ENCODE measurements at places on chromosomes 11 and 22.

DNA sequence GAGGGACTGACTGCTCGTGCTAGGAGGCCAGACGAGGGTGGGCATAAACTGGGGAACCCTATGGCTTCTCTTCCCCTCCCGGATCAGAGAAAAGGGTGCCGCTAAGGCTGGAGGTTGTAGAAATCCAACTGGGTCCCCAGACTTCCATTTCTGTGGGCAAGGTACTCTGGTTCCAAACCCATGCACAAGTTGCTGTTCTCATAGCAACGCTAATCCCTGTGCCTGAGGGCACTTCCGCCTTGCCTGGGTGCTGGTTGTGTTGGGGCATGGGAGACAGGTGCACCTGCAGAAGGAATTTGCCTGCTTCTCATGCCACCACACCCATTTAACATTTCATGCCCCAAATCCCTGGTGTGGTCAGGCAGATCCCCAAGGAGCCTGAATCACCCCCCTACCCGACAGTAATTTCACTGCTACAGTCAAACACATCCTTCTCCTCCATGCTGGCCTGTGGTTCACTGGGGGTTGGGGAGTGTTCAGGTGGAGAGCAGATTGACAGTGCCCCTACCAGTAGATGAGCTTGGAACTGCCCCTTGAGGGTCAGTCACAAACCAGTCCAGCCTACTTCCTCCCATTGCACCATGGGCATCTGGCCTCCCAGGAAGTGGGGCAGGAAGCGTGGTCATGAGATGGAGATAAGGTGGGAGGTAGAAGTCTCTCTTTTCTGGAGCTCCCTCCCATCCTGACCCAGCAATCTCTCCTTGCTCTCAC lies 1.2 kb downstream of the C2CD2L start:
- no peak for DNase-seq

- peak; percentile 65 for DNase-seq
Observed at GRCh38 chr11:70755410-70756158, 357.3 kb downstream of the CTTN start.

- no peak for DNase-seq
Observed at GRCh38 chr22:39231197-39231950, 13.4 kb downstream of the PDGFB start.

- peak; percentile 99 for DNase-seq
Observed at GRCh38 chr22:41285820-41286638, at the start of gene RANGAP1. RANGAP1 (minus strand) TSS chr22:41286187; CDS start chr22:41281044, 5,143 bp downstream.

DNA sequence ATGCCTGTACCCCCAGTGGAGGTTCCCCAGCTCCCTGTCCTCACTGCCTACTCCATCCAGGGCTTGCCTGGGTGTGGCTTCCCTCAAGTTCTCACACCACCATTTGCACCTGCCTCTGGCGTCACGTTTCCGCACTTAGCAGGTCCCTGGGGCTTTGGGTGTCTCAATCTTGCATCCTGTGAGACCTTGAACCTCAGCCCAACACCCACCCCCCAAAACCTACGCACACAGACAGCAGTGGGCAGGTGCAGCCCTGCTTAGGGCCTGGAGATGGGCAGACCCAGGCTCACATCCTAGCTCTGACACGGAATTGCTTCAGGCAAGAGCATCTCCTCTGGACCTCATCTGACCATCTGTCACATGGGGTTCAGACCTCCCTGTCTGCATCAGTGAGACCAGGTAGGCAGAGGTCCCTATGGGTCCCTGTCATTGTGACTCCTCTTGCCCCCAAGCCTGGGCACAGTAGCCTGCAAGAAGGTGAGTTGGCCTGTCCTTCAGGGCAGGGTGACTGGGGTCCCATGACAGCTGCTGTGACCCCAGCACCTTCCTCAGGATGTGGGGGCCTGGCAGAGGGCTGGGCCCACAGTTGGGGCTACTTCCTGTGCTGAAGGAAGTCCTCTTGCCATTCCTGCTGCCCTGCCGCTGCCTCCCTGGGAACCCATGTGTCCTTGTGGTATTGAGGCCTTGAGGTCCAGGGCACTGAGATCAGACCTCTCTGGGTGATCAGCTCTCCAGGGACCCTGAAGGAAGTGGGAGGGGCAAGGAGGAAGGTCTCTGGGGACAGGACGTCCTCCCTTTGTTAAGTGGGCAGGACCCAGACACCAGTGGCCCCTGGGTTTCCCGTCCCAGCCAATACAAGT lies 2.0 kb downstream of the SIPA1 start:
- no peak for DNase-seq

DNA sequence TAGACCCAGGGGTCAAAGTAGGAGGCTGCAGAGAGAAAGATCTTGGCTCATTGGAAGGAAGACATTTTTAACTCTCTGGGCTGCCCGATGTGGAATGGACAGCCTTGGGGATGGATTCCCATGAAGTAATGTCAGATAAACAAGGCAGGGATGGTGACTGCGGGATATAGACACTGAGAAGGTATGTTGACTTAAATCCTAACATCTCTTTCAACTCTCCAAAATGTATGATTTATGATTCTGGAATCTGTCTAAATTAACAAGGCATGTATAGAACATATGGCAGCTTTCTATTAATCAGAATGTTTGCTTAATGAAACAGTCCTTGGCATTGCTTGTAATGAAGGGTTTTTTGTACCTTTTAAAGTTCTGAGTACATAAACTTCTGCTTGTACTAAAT lies 56.1 kb upstream of the VSTM5 start:
- DNase-seq, result no peak

- DNase-seq, result no peak
Observed at GRCh38 chr11:128405714-128406662, 181.4 kb downstream of the ETS1 start.

DNA sequence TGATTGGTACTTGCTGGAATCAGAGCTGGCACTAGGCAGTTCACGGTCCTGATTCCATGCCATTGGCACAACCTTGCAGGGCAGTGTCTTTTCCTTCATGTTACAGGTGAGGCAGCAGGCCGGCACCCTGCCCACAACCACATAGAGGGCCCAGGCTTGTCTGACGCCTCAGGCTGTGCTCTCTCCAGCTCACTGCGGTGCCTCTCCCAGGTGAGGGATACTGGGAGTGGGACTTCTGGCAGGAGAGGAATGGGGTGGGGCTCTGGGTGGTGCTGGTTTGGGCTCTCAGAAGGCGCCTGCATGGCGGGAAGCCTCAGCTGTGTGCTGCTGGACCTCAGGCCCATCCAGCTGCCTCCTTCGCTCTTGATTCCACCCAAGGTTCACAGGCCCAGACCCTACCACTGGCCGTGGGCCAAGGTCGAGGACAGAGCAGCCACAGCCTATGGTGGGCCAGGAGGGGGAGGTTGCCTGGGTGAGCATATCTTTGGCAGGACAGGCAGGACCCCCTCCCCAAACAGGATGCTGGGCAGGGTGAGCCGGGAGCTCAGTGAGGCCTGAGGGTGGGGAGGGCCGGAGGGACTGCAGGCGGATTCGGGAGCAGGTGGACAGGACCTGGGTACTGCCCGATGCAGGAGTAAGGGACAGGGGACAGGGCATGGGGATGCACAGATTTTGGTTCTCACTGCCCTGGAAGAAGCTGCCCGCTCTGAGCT lies 7.0 kb upstream of the MPPED1 start:
- DNase-seq, result no peak

DNA sequence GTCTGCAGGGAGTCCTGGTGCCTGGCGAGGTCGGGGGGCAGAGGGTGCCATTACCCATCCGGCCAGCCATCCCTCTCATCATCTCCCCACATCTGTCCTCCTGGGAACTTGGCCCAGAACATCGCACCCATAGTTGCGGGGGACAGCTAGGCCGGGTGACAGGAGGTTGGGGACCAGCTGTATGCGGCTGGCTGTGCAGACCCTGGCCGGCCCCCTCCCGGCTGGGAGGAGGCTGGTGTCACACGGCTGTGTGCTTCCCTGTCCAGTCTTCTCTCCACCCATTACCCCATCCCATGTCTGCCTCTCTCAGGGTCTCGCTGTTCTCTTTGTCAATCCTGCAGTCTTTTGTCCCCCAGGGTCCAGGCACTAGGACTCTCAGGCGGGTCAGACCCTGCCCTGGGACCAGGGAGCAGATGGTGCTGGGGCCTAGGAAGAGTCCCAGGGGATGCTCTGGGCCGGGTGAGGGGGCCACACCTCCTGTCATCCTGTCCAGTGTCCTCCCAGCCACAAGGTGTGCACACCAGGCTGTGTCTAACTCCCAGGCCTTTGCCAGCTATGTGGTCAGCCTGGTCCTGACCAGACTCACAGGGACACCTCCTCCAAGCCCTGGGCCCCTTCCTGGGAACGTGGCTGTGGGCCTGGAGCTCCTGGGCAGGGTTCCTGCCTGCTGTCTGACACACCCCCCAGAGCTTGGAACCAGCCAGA lies 6.4 kb upstream of the TBX1 start:
- no peak for DNase-seq

DNA sequence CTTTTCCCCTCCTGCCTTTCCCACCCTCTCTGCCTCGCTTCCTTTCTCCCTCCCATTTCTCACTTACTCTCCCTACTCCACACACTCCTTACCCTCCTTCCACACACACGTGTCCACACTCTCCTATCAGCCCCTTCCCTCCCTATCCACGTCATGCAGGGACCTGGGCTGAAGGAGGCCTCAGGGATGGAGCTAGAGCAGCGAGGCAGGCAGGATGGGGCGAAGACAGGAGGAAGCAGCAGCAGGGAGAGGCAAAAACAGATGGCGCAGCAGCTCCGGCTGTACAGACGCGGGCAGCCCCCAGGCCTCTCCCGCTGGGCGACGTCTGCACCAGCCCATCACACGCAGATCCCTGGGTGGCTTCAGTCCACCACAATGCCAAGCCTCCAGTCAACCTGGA lies 97.9 kb downstream of the SPATA19 start:
- DNase-seq, result peak; percentile 46

DNA sequence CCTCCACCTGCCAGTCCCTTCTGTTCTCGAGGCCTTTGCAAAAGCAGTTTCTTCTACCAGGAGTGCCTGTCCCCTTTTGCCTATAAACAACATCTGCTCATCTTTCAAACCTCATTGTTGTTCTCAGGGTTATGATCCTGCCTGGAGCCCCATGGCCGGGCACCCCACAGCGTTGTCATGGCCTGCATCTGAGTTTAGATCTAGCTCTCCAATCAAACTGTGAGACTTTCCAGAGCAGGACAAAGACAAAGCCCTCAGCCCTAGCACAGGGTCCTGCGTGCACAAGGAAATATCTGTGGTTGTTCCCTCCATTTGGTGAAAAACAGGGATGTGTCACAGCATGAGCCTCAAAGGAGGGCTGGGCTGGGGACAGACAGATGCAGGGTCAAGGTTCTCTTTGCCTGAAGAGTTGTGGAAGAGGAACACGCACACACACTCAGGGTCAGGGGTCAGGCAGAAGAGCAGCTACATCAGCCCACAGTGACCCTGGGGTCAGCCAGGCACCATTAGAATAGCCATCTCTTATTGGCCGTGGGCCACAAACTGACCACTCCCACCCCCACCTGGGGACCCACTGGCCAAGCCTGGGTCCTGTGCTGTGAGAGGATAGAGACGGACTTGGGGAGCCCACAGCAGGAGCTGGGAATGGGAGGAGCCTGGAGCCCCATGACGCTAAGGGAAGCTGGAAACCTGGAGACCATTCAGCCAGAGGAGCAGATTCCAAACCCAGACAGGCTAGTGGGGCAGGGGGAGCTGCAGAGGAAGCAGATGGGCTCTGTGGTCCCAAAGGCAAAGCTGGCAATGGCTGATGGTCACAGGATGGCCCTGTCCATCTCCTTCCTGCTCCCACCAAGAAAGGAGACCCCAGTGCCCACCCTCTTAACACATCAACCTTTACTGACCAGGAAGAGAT lies 99.4 kb downstream of the PDE2A start:
- DNase-seq, result peak; percentile 57

- DNase-seq, result no peak
Observed at GRCh38 chr11:115657586-115657985, 153.4 kb upstream of the CADM1 start.

DNA sequence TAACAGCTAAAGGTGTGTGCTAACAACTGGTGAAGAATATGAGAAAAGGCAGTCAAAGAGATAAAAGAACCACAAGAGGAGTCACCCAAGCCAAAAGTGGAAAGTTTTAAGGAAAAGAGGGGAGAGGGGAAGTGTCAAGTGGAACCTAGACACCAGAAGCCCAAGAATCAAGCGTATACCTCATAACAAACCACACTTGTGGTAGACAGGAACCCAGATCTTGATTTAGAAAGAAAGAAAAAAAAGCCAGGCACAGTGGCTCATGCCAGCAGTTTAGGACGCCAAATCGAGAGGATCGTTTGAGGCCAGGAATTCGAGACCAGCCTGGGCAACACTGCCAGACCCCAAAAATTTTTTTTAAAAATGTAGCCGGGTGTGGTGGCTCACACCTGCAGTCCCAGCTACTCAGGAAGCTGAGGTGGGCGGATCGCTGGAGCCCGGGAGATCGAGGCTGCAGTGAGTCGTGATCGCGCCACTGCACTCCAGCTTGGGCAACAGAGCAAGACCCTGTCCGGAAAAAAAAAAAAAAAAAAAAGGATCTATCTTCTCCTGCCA lies 877 bp downstream of the SLC25A17 start:
- DNase-seq, result no peak

- no peak for DNase-seq
Observed at GRCh38 chr22:46587061-46587460, 33.1 kb upstream of the GRAMD4 start.

- DNase-seq, result no peak
Observed at GRCh38 chr11:3627291-3627690, 14.5 kb downstream of the ART5 start.

DNA sequence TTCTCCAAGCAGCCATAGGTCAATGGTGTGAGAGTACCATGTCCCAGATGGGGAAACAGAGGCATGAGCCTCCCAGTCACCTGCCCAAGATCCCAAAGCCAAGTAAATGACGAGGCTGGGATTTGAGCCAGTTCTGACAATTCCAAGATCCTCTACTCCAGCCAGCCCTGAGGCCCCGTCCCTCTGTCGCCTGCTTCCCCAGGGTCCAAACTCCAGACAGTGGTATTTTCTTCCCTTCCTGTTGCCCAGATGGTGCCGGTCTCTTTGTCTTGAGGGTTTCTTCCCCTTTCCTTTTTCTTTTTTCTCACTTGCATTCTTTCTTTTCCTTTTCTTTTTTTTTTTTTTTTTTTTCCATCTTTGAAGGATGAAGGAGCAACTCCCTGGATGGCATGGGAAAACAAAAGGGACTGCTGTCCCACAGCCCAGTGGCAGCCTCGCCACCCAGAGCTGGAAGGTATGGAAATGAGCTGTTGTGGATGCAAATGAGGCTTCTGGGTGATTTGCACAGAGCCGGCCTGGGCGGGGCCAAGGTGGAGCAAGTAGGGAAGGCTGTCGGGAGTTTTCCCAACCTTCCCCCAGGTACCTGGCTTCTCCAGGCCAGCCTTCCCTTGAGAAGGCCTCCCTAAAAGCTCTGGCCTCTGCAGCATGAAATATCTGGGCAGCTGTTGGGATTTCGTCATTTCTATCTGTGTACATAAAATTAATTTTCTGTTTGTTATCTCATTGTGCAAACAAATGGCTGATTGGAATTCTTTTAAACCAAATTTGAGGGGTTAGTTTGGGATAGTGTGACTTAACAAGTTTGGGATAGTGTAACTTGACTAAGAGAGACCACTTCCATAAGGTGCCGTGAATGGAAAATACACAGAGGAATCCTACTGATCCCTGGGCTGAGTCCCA lies 146.8 kb downstream of the MN1 start:
- no peak for DNase-seq
